ENCODE measurements at places on chromosomes 12 and 14.

GRCh38 chr12:31238764-31239387, 87.1 kb downstream of the SINHCAF start:
- peak; percentile 33 for DNase-seq

- DNase-seq = no peak
Measured at GRCh38 chr14:88556581-88556980, 1.8 kb upstream of the PTPN21 start.

GRCh38 chr14:94880876-94881275, 111.0 kb upstream of the GSC start:
- no peak for DNase-seq

- no peak for DNase-seq
Measured at GRCh38 chr14:91873471-91874415, 6.4 kb upstream of the TC2N start.

GRCh38 chr12:43352001-43352400, 200.0 kb downstream of the ADAMTS20 start:
- DNase-seq = no peak

GRCh38 chr12:71871116-71871515, 31.6 kb downstream of the TBC1D15 start:
- DNase-seq = no peak

DNA sequence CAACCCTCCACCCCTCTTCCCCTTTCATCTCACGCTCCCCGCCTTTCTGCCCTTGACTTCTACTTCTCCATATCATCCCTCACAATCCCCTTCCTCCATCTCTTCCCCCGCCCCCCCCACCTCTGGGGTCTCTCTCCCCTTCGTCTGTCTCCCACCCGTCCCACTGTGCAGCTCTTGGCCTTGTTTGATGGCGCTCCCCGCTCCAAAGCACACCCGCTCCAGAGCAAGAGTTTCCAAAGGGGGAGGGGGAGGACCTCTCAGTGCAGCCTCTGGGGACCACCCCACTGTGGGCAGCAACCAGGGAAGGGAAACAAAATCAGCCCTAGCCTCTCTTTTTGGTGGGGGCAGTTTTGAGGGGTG, 774 bp downstream of the CHGA start:
- no peak for DNase-seq

GRCh38 chr14:64324461-64324860, 30.3 kb upstream of the ESR2 start:
- no peak for DNase-seq

- no peak for DNase-seq
Measured at GRCh38 chr14:61564618-61565091, 130.7 kb upstream of the HIF1A start.

- no peak for DNase-seq
Measured at GRCh38 chr14:50823762-50824636, 7.0 kb downstream of the NIN start.

DNA sequence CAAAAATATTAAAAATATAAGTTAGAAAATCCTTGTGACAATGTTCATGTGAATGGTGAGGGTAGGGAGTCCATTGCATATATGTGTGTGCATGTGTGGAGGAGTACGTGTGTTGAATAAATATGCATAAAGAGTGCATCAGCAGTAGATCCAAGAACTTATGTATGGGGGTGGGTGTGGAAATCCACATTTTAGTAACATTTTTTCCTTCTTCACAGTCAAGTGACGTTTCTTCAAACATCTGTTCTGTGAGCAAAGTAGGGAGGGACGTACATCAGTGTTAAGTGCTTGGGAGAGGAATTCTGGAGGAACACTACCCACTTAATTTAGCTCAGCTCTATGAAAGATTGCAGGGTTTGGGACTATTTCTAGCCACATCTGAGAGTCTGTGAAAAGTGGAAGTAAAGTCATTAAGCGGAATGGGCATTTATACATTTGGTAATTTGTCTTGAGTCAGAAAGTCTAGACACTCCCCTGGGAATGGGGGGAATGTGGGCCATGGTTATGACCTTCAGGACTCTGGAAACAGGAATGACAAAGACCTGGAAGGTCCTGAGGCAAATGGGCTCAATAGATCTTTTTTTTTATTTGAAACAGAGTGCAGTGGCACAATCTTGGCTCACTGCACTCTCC, 156.4 kb upstream of the PLXNC1 start:
- no peak for DNase-seq

DNA sequence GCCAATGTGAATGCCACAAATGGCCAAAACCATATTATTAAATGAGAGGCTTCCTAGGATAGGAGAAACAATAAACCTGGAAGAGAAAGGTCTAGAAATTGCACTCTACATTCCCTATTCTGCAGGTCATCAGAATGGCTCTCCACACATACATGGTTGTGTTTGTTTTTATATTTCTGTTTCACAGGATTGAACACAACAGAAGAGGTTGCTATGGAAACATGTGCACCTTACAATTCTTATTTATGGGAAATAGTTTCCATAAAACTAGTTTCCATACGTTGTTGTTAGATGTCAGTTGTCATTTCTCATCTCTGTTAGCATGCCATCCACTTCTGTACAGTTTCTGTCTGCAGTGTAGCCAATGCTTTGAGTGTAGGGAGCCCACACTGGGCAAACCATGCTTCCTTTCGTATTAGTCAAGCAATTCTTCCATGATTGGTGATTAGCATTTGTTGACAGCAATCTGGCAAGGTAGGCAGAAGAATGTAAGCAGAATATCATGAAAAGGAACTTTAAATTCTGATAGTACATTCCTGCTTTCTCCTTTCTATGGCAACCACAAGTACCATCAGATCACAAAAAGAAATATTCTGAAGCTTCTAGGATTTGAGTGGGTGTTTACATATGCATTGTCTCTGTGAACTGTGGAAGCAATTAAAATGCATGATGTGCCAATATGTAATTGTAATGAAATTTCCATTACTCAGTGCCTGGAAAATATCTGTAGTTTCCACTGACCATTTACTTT, 141.6 kb upstream of the AVPR1A start:
- DNase-seq = no peak

DNA sequence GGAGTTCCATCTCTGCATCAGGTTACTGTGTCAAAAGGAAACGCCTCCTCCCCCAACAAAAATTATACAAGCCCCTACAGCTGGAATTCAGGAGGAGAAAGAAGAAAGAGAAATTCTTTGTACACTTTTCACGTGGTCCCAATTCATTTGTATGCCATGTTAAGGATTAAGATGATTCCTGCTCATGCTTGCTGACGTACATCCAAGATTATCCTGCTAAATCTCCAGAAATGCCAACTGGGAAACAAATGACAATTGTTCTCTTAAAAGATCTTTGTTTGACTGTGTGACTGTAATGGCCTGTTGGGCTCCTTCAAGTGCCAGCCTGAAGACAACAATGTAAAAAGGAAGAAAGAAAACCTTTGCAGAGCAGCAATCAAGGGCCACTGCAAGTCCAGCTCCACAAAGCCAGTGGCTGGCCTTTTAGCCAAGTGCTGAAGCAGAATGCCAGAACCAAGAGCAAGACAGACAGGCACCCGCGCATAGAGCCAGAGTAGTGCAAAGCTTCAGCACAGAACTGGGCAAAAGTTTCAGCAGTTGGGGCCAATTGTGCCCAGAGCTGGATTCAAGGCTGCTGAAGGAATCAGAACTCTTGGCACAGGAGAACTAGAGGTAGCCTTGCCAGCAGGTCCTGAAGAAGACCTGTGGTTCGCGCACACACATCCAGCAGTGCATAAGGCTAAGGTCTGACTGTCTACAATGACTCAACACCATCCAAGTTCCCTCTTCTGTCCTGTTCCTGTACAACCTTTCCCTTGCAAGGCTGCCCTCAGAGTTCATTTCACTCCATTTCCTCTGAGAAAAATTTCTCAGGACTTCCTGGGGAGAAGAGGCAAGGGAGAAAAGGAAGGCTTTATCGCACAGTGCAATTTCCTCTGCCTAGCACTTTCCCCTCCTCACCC, 209.7 kb upstream of the BMP4 start:
- DNase-seq = no peak

GRCh38 chr14:86310611-86311010, 780.7 kb downstream of the FLRT2 start:
- DNase-seq = no peak

- no peak for DNase-seq
Measured at GRCh38 chr12:66885115-66885875, 206.4 kb upstream of the GRIP1 start.

GRCh38 chr12:905261-906031, 44.0 kb downstream of the RAD52 start:
- DNase-seq = no peak

GRCh38 chr14:95811813-95812212, 64.8 kb upstream of the TUNAR start:
- no peak for DNase-seq

- no peak for DNase-seq
Measured at GRCh38 chr14:56138928-56139327, 20.7 kb downstream of the PELI2 start.

DNA sequence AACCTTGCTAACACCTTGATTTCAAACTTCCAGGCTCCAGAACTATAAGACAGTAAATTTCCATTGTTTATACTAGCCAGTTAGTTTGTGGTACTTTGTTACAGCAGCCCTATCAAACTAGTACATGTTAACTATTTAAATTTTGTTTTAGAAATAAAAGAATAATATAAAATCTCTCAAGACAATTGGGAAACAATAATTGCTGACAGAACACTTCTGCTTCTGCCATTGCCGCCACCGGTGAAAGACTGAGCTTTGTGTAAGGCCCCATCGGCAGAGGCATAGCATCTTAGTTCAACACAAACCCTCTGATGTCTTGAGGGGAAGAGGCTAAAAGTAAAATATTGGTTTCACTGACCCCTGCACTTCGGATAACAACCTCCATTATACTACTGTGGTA, 1607.1 kb upstream of the SEL1L start:
- no peak for DNase-seq

GRCh38 chr12:57063991-57064685, 14.2 kb upstream of the MYO1A start:
- DNase-seq = no peak

- no peak for DNase-seq
Measured at GRCh38 chr12:87092421-87092820, 836.2 kb upstream of the MGAT4C start.

DNA sequence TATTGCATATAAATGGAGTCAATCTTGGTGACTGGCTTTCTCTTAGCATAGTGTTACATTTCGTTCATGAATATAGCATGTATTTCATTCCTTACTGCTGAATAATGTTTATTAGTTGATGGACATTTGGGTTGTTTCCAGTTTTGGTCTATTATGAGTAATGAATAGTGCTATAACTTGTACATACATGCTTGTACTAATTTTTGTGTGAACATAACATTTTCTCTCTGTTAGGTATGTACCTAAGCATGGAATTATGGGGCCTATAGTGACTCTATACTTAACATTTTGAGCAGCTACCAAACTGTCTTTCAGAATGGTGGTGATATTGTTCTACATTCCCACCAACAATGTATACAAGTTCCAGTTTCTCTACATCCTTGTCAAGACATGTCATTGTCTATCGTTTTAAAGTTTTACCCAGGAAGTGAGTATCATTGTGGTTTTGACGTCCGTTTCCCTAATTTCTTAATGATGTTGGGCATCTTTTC, 23.1 kb downstream of the ATP2A2 start:
- no peak for DNase-seq

DNA sequence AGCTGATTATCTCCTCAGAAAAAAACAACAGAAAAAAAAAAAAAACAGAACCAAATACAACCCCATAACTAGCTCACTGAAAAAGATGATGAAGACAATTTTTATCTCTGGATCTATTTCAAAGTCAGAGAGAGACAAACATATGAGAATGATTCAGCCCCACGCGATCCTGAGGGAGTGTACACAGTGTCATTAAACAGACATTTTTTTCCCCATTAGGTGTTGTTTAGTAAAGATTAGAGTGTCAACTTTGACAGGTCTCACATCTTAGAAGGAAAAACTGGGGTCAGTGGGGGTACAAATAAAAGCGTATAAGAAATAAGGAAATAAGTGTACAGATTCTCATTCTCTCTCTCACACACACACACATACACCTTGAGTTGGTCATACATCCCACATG, 635.4 kb downstream of the NRXN3 start:
- DNase-seq = no peak

GRCh38 chr12:46242569-46242968, 26.3 kb downstream of the SLC38A1 start:
- DNase-seq = no peak

GRCh38 chr14:104136472-104137296, 1.7 kb upstream of the KIF26A start:
- DNase-seq = no peak

- DNase-seq = no peak
Measured at GRCh38 chr14:38339696-38340095, 83.8 kb upstream of the CLEC14A start.

DNA sequence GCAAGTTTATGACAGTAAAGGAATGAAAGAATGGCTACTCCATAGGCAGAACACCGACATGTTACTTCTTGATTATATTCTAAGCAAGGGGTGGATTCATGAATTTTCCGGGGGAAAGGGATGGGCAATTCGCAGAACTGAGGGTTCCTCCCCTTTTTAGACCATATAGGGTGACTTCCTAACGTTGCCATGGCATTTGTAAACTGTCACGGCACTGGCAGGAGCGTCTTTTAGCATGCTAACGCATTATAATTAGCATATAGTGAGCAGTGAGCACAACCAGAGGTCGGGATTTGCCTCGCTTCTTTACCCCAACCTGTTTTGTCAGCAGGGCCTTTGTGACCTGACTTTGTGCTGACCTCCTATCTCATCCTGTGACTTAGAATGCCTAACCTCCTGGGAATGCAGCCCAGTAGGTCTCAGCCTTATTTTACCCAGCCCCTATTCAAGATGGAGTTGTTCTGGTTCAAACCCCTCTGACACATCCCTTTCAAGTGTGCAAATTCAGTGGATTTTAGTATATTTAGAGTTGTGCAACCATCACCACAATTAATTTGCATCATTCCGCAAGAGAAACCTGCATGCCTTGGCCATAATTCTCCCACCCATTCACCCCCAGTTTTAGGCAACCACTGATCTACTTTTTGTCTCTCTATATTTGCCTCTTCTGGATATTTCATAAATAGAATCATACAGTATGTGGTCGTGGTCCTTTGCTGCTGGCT, 27.4 kb downstream of the PALS1 start:
- no peak for DNase-seq

GRCh38 chr12:64218597-64218996, 3.5 kb downstream of the KICS2 start:
- DNase-seq = no peak

GRCh38 chr12:105229371-105229770, 6.6 kb downstream of the APPL2 start:
- DNase-seq = no peak

- DNase-seq = no peak
Measured at GRCh38 chr14:106790189-106791036, 1264.0 kb downstream of the TMEM121 start.

- no peak for DNase-seq
Measured at GRCh38 chr12:42473561-42473960, 116.0 kb downstream of the PRICKLE1 start.

- no peak for DNase-seq
Measured at GRCh38 chr12:106760184-106760531, 14.3 kb upstream of the RIC8B start.

DNA sequence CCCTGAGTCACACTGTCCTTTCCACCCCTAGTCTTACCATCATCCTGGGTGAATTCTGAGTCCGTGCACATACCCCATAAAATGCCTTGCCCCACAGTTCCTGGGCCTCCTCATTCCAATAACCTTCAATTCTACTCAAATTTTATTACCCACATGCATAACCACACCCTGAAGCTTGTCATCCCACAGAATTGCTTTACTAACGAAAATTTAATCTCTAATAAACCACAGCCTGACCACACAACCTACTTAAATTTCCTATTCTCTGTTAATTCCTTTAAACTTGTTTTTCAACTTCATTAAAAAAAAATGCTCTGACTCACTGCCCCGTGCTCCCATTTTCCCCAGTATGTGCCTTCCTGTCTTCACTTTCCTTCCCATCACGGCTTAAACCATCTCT, 205.9 kb downstream of the PHLDA1 start:
- DNase-seq = no peak

- DNase-seq = no peak
Measured at GRCh38 chr12:40327535-40327934, 102.7 kb downstream of the LRRK2 start.
